ENCODE measurements at places on chromosomes 16 and 17.

GRCh38 chr17:68321556-68321954, 30.3 kb downstream of the ARSG start:
- no peak for DNase-seq

- no peak for DNase-seq
Measured at GRCh38 chr16:86430814-86431213, 79.5 kb upstream of the FOXF1 start.

- no peak for DNase-seq
Measured at GRCh38 chr17:80770881-80771611, 220.6 kb upstream of the CHMP6 start.

DNA sequence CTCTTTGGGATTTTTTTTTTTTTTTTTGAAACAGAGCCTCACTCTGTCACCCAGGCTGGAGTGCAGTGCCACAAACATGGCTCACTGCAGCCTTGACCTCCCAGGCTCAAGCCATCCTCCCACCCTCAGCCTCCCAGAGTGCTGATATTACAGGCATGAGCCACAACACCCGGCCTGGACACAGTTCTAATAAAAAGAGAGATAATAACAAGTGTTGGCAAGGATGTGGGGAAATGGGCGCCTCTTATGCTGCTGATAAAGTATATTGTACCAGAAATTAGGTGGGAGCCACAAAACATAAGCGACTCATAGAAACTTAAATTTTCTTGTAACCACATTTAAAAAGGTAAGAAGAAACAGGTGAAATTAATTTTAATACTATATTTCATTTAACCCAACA, 50.4 kb upstream of the FA2H start:
- DNase-seq: no peak

- DNase-seq: no peak
Measured at GRCh38 chr16:17177242-17177958, 293.4 kb downstream of the XYLT1 start.

DNA sequence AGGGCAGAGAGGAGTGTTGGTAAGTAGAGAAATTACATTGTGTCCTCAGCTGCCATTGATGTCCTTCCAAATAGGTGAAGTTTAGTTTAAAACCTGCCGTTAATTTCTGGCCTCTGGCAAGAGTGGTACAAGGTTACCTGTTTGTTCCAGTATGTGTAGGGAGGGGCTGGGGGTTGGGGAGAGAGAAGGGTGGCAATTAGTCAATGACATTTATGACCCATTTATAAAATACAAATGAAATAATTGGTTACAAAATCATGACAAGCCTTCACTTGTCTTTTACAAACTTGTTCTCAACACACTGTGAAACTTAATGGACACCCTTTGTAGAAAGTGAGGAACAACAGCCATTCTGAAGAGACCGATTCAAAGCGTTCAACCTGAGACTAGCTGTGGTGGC, 281.0 kb downstream of the FTO start:
- no peak for DNase-seq

DNA sequence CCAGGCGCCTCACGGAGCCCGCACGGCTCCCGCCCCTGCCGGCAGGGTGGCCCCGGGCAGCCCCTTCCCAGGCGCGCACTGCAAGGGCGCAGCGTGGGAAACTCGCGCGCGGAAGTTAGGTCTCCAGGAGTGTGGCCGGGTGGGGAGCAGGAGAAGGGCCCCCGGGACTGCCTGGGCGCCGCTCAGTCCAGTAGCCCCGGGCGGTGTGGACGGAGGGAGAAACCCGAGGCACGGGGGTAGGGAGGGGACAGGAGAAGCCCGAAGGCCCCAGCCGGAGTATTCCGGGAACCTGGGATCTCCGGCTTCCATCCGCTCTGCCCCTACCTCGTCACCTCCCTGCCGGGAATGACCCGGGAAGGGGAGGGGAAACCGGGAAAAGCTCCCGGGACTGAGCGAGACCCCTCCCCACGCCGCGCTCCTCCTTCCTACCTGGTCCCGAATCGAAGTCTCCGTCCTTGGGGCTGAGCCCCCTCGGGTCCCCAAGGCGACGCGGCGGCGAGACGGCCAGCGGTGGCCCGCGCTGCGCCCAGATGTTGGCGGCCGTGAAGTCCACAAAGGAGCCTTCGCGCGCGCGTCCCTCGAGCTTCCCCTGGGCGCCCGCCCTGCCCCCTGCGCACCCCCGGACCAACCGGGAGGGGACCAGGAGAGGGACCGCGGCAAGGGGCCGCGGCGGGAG, 418 bp downstream of the SOCS3 start:
- DNase-seq: peak; percentile 72

GRCh38 chr17:62852195-62852594, 44.1 kb upstream of the MARCHF10 start:
- DNase-seq: no peak

DNA sequence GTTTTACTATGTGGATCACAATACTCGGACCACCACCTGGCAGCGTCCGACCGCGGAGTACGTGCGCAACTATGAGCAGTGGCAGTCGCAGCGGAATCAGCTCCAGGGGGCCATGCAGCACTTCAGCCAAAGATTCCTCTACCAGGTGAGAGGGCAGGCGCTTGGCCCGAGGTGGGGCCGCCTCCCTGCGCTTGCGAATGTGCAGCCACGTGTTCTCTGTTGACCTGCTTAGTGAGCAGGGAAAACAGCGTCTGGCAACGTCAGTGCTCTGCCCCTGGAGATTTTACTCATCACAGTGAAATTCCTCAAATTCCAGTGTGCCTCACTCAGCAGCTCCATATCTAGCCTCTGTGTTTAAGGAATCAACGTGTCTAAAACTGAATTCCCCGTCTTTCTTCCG, 33.4 kb upstream of the CLEC18A start:
- DNase-seq: no peak

DNA sequence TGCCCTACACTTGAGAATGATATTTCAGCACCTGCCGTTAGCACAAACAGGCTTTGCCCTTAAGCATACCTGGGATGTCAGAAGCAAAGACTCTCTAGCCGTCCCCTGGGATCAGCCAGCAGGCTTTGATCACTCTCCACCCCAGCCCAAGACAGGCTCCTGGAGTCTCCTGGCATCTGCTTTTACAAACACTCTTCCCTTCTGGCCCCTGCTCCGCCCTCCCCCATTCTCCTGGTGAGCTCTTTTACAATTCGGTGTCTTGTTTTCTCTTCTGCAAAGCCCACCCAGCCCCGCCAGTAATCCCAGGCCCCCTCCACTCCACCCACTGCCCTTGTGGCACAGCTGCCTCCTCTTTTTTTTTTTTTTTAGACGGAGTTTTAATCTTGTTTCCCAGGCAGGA, 50.4 kb downstream of the KATNIP start:
- DNase-seq: no peak

DNA sequence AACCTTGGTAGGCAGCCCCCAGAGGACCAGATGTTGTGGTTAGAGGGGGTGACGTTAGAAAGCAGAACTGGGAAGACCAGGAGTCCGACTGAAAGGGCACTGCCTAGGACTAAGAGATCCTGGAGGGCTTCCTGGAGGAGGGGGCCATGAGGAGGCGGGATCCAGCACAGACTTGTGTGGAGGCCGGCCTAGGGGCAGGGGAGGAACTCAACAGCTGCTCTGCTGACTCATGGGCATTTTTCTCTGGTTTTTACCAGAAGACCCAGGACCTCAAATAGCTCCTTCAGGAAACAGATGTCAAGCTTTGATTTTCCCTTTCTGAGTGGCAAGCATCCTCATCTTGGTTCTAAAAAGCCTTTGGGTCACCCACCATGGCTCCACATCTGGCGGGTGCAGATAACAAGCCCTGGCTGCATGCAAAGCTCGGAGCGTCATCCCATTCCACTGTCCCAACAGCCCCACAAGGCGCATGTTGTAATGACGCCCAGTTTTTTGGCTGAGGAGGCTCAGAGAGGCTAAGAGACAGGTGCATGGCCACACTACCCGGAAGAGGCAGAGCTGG, 29.0 kb downstream of the IL21R start:
- no peak for DNase-seq

DNA sequence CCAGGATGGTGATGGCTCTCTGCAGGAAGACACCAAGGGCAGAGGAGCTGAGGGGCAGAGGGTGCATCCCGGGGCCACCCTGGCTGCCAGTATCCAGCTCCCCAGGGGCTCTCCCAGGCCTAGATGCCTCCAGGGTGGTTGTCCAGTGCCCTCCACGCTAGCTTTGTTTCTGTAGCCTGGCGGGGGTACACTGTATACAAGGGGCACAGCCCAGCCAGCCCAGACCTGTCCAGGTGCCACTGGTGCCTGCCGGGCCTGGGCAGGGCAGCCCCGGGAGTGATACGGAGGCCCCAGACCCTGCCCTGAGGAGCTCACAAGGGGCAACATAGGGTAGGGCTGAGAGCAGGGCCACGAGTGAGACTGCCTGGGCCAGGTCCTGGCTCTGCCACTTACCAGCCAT, 14.6 kb upstream of the TRPV3 start:
- no peak for DNase-seq

DNA sequence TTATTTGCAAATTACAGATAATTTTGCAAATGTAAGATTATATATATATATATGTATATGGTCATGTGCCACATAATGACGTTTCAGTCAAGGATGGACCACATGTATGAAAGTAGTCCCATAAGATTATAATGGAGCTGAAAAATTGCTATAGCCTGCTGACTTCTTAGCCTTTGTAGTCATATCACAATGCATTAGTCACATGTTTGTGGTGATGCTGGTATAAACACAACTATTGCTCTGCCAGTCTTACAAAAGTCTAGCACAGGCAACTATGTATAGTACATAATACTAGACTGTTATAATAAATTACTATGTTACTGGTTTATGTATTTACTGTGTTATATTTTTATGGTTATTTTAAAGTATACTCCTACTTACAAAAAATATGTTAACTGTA, 444.3 kb downstream of the KCNJ2 start:
- no peak for DNase-seq

DNA sequence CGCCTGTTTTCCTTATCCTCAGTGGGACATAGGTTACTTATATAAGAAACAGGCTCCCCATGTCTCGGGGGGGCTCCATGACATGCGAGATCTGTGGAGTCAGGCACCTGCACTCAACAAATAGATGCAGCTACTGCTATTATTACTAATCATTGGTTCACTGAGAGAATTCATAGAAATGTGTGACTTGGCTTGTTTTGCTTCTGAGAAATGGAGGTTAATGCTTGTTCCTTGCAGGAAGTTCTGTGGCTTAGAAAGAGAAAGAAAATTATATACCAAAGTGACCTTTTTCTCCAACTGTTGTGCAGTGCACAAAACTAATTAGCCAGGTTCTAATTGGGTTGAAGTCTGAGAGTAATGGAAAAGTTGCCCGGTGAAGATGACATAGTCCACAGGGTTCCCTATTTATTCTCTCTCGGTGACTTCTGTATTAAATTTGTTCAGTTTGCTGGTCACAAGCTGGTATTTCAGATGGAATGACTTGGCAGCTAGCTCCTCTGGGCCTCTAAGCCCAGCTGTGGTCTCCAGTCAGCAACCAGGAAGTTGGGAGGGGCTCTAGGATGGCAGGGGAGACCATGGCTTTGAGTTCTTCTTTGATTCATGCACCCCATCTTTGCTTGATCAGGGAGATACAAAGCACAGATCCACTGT, 17.6 kb upstream of the MAF start:
- no peak for DNase-seq

GRCh38 chr16:85401917-85402766, 211.0 kb upstream of the GSE1 start:
- peak; percentile 33 for DNase-seq

- DNase-seq: no peak
Measured at GRCh38 chr17:8117980-8118768, at the start of gene ALOXE3. Gene ALOXE3 (minus strand): TSS chr17:8118514. CDS start chr17:8117990, 524 bp downstream.

GRCh38 chr17:27282054-27282551, 11.8 kb upstream of the WSB1 start:
- no peak for DNase-seq

- DNase-seq: no peak
Measured at GRCh38 chr17:55584861-55585260, 73.6 kb upstream of the SMIM36 start.

DNA sequence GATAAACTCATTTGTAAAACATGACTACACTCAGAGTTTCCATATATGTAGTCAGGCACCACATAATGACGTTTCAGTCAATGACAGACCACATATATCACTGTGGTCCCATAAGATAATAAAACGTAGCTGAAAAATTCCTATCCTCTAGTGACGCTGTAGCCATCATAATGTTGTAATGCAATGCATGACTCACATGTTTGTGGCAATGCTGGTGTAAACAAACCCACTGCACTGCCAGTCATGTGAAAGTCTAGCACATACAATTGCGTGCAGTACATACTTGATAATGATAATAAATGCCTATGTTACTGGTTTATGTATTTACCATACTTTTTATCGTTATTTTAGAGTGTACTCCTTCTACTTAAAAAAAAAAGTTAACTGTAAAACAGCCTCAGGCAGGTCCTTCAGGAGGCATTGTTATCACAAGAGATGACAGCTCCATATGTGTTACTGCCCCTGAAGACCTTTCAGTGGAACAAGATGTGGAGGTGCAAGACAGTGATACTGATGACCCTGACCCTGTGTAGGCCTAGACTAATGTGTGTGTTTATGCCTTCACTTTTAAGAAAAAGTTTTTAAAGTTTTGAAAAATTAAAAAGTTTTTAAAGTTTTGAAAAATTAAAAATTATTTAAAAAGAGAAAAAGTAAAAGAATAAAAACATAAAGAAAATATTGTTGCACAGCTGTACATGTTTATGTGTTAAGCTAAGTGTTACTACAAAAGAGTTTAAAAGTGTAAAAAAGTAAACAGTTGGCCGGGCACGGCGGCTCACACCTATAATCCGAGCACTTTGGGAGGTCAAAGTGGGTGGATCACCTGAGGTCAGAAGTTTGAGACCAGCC, 9.0 kb downstream of the STAT5B start:
- no peak for DNase-seq

GRCh38 chr17:50638966-50639713, 4.5 kb downstream of the ABCC3 start:
- peak; percentile 91 for DNase-seq

DNA sequence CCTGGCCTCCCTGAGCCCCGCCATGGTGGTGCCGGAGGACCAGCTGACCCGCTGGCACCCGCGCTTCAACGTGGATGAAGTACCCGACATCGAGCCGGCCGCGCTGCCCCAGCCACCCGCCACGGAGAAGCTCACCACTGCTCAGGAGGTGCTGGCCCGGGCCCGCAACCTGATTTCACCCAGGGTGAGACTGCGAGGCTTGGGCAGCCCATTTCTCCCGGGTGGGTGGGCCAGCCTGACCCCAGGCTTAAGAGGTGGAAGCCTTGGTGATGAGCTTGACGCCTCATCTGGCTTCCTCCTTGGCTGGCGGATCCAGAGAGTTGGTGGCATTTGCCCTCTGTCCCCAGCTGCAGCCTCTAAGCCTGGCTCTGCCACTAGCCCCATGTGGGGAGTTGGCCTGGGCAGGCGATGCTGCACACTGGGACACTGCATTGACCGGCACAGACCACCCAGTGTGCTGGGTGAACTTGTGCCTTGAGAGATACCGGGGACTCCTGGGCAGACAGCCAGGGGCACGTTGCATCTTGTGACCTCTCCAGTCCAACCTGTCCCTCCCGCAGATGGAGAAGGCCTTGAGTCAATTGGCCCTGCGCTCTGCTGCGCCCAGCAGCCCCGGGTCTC, 3.0 kb downstream of the CDT1 start:
- no peak for DNase-seq

GRCh38 chr17:3976675-3977171, 12.5 kb upstream of the ATP2A3 start:
- DNase-seq: peak; percentile 87
